Caudate nucleus (tissue), 63 donors: ENCODE measurements at places on chromosomes 2 and 18.
A peak's percentile ranks its signal among the peaks of the same experiment; 100 is the strongest.

- DNase-seq = no peak
Measured at GRCh38 chr18:56468396-56468795, 170.0 kb downstream of the TXNL1 start.

GRCh38 chr2:32377928-32378327 lies 21.1 kb downstream of the BIRC6 start:
- DNase-seq = no peak

GRCh38 chr2:138846216-138846821 lies 66.1 kb upstream of the NXPH2 start:
- DNase-seq = no peak

DNA sequence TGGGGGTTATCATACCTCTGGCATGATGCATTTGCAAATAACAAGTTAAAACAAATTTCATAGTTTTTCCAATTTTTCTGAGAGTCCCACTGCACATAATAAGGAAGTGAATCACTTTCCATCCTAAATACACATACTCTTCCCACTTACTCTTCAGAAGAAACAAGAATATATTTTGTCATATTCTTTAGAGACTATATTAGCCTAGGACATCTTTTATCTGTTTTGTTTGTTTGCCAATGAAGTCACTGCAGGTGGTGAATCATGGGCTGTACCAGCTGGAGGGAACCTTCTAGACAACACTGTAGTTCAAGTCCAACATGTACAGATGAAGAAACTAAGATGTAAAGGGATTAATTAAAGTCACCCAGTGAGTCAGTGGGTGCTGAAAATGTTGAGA lies 116.8 kb downstream of the XIRP2 start:
- no peak for DNase-seq

- no peak for DNase-seq
Measured at GRCh38 chr18:9058406-9058805, 44.1 kb upstream of the NDUFV2 start.

DNA sequence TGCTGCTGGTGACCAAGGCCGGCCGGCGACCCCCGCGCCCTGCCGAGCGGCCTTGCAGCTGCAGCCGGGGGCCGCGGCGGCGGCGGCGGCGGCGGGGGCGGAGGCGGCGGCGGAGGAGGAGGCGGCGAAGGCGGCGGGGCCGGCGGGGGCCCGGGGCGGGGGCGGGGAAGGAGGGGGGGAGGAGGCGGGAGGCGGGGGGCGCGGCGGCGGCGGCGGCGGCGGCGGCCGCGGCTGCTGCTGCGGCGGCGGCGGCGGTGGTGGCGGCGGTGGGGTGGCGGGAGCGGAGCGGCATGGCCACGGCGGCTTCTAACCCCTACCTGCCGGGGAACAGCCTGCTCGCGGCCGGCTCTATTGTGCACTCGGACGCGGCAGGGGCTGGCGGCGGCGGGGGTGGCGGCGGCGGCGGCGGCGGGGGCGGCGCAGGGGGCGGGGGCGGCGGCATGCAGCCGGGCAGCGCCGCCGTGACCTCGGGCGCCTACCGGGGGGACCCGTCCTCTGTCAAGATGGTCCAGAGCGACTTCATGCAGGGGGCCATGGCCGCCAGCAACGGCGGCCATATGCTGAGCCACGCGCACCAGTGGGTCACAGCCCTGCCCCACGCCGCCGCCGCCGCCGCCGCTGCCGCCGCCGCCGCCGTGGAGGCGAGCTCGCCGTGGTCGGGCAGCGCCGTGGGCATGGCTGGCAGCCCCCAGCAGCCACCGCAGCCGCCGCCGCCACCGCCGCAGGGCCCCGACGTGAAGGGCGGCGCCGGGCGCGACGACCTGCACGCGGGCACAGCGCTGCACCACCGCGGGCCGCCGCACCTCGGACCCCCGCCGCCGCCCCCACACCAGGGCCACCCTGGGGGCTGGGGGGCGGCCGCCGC lies 1.5 kb downstream of the POU3F3 start:
- no peak for DNase-seq

DNA sequence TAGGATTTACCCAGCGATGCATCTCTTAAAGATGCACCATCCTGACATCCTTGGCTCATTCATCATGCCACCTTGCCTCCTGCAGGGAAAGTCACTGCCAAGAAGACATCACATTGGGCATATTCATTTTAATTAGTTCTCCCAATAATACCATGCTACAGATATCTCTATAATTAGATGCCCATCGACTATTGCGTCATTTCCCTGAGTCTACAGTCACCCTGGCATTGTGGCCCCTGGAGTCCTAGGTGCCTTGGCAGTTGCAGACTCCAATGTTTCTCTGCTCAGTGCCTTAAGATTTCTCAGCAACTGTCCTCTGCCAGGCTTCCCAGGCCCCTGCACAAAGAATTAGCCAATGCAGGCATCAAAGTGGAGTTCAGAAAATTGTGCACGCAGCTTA lies 32.6 kb downstream of the RDH14 start:
- DNase-seq = no peak

DNA sequence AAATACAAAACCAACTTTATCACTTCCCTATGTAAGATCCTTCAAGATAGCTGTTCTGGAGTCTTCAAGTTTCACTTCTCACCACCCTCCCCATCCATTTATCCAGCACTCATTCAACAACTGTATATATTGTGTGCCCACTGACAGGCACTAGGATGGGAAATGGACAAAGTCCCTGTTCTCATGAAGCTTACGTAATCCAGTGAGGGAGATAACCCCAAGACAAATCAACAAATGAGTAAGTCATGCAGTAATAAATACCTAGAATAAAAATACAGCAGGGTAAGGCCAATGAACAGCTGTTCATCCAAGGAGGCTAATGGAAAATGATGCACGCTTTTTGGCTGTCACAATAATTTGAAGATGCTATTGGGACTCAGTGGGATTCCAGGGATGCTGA lies 133.8 kb downstream of the MEMO1 start:
- no peak for DNase-seq

GRCh38 chr2:47077442-47078117 lies 77.5 kb downstream of the STPG4 start:
- no peak for DNase-seq

- no peak for DNase-seq
Measured at GRCh38 chr2:70711191-70711590, 56.8 kb downstream of the ADD2 start.

GRCh38 chr18:49243391-49243790 lies 217.1 kb downstream of the DYM start:
- no peak for DNase-seq

GRCh38 chr18:35352778-35353177 lies 8.6 kb upstream of the ZNF24 start:
- no peak for DNase-seq

- DNase-seq = no peak
Measured at GRCh38 chr2:117948615-117949014, 65.3 kb downstream of the CCDC93 start.

DNA sequence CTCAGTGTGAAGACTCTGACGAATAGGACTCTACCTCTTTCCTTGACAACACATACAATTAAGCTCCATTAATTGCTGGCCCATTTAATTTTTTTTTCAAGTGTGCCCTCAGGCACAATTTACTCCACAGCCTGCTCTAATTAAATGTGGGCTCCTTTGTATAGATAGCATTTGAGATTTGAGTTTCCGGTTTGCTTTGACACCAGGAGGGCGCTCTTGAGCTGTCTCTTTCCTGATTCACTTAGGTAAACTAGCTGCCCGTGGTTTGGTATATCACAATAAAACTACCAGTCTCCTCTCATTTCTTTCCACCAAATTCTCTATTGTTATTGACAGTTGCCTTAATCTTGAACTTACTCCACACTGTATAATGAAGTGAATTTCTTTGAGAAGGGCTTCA lies 666.0 kb downstream of the DSC3 start:
- no peak for DNase-seq

GRCh38 chr2:144323946-144324345 lies 196.0 kb downstream of the ZEB2 start:
- no peak for DNase-seq

GRCh38 chr2:43224131-43224570 lies 2.3 kb downstream of the ZFP36L2 start:
- DNase-seq = no peak

DNA sequence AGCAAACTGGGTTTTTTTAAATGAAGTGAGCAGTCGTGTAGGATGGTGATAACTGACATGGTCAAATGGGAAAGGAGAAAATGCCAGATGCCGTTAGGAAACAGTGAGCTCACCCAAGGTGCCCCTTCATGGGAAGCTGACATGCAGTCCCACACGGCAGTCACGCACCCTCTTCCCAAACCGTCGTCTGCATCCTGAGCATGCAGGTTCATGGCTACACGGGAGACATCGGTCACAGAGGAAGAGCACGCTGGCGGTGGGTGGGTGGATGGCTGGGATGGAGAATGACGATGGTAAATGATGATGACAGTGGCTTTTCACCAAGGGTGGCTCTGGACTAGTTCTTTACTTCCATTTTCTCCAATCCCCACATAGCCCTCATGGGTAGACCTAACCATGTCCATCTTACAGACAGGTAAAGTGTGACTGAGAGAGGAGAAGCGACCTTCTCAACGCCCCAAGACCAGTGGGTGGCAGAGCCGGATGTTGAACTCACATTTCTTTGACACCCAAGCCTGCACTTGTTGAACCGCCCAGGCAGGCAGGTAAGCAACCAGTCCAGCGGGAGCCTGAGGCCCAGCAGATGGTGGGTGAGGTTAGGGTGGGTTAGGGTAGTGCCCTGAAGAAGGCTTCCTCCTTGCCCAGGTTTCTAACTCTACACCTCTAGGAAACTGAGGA lies 44.5 kb downstream of the TNS1 start:
- no peak for DNase-seq

DNA sequence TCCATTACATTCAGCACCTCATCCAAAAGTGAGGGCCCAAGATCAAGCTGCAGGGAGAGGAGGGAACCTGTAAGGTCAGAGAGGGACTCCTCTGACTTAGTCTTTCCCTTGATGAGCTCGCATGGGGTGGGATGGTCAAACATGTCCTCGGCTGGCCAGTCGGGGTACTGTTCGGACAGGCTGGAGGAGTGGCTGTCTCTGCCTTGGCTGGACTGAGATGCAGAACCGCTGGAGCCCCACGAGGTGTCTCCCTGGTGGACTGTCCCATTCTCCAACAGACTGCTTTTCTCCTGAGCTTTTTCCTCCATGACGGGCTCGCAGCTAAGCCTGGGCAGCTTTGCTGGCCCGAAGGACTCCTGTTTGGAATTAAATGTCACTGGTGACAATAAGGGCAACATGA lies 25.6 kb downstream of the CDC42EP3 start:
- no peak for DNase-seq

- DNase-seq = no peak
Measured at GRCh38 chr2:132446444-132446843, 29.8 kb downstream of the GPR39 start.

- peak; percentile 47 for DNase-seq
Measured at GRCh38 chr2:80499095-80499494, 194.5 kb upstream of the LRRTM1 start.

DNA sequence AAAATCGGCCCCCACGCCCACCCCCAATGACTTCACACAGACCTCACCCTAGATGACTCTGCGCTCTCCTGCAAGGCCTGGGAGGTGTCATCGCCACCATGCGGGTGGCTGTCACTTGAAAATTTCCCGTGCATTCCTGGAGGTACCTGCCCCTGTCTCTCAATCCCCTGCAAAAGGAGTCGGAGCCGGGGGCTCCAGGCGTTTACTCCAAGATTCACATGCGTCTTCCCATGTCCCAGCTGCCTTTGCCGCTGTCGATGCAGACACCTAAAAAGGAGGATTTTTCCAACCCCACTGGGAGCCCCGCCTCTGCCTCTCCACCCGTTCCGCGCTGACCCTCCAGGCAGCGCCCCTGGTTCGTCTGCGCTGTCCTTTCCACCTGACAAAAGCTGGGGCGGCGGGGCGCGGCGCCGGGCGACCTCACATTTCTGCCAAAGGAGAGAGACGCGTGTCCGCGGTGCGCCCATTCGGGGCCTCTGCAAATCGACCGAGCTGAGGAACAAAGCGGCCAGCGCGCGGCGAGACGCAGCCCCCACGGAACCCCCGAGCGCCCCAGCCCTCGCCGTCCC lies 667 bp downstream of the REEP1 start:
- no peak for DNase-seq

DNA sequence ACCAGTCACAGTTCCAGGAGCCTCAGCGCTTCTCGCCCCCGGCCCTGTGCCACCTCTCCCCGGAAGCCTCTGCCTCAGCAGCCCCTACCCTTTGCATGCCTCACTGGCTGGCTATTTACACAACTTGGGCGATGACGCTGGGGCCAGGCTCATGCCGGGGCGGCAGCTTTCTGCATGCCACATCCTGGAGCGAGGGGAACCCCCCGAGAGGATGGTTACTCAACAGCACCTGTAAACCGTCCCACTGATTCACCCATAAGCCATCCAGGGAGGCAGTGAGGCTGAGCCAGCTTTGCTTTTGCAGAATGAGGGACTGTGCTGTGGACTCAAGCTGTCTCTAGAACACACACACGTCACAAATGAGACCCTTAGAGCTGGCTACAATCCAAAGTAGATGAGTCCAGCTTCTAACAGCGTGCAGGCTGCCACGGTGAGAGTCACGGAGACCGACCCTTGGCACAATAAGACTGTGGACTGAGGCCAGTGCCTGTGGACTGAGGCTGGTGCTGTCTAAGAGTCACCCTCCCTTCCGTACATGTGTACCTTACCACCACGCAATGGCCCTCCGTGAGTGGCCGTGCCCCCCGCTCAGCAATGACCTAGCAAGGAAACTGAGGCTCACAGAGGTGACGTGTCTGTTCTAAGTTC lies 45.6 kb upstream of the ODC1 start:
- DNase-seq = no peak

DNA sequence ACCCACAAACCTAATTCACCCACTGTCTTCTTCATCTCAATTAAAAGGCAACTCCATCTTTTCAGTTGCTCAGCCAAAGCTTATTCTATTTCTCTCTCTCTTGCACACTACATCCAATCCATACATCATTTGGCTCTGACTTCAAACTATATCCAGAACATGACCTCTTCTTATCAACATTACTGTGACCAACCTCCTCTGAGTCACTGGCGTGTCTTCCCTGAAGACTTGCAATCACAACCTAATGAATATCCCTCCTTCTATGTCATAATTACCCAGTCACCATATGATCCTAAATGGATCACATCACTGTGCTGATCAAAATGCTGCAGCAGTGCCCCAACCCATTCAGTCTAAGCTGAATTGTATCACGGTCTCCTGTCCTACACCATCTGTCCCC lies 22.6 kb upstream of the SULT1C3 start:
- no peak for DNase-seq

- no peak for DNase-seq
Measured at GRCh38 chr18:48919547-48919946, 31.2 kb downstream of the SMAD7 start.

- no peak for DNase-seq
Measured at GRCh38 chr2:83784947-83785346, 674.1 kb downstream of the SUCLG1 start.

GRCh38 chr18:43277164-43277600 lies at the start of gene SYT4:
Gene SYT4, minus strand, starts transcription at chr18:43277490. Its CDS starts 209 bp downstream, at chr18:43277281.
- DNase-seq = peak; percentile 37

- DNase-seq = no peak
Measured at GRCh38 chr2:158202161-158202815, 100.6 kb downstream of the UPP2 start.
